ENCODE measurements at places on chromosomes 1 and 21.

DNA sequence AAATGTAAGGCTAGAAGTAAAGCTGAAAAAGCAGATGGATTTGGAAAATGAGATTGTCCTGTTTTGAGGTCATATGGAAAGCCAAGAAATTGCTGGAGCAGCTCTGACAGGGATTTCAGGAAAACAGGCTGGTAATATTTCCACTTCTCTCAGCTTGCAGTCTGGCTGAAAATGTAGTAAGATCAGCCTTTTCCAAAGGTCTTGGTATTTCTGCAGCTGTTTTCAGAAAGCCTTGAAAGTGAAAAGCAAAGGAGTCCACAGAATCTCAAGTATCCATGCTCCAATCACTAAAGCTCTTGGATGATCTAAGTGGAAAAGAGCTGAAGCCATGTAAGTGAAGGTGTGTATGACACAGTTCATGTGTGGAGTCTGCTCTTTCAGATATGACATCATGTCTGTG, 41.6 kb upstream of the APOBEC4 start:
- no peak for DNase-seq

DNA sequence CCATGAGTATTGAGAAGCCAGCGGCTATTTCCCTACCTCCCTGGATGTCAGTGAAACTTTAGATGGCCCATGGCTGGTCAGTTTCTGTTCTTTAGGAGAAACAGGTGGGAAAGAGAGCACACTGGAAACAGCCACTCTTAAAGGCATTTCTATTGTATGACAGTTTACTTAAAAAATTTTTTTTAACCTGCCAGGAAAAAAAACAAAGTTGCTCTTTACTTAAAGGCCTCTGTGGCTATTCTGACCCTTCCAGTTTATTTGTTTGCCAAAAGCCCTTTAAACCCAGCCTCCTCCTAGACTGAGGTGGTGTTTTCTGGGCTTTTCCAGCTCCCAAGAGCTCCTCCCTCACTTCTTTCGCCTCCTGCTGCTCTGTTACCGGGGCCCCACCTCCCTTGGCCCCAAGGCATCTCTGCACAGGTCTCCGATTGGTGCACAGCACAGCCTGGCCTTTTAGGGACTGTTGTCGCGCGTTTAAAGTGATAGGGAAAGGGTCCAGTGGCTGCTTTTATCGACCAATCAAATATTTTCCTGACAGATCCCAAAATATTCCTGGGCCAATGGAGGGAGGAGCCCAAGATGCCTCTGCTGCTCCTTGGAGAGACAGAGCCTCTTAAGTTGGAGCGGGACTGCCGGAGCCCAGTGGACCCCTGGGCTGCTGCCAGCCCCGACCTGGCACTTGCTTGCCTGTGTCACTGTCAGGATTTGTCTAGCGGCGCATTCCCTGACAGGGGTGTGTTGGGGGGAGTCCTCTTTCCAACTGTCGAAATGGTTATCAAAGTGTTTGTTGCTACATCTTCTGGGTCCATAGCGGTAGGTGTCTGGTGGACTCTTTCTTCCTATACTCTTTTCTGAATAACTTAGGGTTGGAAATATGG, at the start of gene SH3BGR:
Gene SH3BGR, plus strand, starts transcription at position 639 of the 875 bp plus-strand sequence. Its CDS starts 127 bp downstream, at position 766.
- DNase-seq, result no peak

DNA sequence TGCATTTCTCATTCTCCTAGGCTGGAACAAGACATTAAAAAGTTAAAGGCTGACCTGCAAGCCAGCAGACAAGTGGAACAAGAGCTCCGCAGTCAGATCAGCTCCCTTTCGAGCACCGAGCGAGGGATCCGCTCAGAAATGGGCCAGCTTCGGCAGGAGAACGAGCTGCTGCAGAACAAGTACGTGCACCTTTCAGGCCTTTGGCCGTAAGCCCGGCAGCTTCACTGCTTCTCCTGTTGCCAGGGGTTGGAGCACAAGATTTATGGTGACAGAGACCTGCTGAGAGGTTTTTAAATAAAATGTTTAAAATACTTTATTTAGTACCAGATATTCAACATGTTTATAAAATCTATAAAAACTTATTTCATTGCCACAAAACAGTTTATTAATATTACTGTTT, 53.4 kb downstream of the MACO1 start:
- no peak for DNase-seq

- DNase-seq, result peak; percentile 95
These were observed at the start of gene DSTYK for GRCh38 chr1:205211169-205211838. TSS of gene DSTYK (minus strand) at chr1:205211702. CDS start at chr1:205211535, 167 bp downstream.

DNA sequence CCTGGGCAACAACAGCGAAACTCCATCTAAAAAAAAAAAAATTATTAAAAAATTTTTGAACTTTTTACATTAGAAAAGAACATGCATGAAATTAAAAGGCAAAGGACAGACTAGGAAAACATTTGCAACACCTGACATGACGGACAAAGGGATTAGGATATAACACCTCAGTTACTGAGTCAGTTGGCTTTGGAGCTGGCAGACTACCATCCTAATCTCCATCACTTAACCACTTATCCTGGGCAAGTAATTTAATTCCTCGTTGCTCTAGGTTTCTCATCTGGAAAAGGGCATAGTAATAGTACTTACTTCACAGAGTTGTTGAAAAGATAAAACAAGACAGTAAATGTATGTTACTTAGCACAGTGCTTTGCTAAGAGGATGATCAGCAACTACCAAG, 11.9 kb downstream of the HECTD3 start:
- no peak for DNase-seq

GRCh38 chr1:202794051-202794740, 14.0 kb downstream of the KDM5B start:
- no peak for DNase-seq

DNA sequence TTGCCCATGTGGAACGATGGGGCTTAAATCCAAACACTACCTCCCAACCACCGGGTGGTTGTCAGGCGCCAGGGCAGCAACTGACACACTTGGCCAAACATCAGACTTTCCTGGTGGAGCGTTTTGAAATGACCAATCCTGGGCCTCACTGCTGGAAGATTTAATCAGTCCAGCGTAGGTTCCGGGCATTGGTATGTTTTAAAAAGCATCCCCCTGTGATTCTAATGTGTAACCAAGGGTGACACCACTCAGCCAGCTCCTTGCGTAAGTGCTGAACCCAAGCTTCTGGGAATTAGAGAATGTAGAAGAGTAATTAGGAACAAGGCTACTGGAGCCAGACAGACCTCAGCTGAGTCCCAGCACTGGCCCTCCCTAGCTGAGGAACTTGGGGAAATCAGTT, 44.8 kb upstream of the KAZN start:
- DNase-seq, result no peak

DNA sequence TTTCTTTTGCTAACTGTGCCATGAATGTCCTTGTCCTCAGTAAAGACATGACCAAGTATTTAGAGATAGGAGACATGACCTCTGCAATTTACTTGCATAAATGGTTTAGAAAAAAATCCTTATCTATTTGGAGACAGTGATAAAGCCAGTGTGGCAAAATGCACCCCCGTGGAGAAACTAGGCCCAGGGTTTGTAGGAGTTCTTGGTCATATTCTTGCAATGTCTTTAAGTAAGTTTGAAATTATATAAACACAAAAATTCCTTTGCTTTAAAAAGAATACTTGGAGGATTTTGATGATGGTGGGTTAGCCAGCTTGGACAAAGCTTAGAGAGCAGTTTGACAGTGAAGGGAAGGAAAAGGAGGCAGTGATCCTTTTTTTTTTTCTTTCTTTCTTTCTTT, 101.9 kb upstream of the SLC45A1 start:
- DNase-seq, result no peak

- no peak for DNase-seq
These were observed 2.0 kb downstream of the LORICRIN start for GRCh38 chr1:153261281-153262069.

GRCh38 chr21:35529171-35529863, 480.2 kb upstream of the RUNX1 start:
- DNase-seq, result no peak

- DNase-seq, result peak; percentile 46
These were observed 15.9 kb downstream of the WNT3A start for GRCh38 chr1:228022571-228023293.

GRCh38 chr1:220420726-220421125, 107.2 kb upstream of the MARK1 start:
- no peak for DNase-seq

DNA sequence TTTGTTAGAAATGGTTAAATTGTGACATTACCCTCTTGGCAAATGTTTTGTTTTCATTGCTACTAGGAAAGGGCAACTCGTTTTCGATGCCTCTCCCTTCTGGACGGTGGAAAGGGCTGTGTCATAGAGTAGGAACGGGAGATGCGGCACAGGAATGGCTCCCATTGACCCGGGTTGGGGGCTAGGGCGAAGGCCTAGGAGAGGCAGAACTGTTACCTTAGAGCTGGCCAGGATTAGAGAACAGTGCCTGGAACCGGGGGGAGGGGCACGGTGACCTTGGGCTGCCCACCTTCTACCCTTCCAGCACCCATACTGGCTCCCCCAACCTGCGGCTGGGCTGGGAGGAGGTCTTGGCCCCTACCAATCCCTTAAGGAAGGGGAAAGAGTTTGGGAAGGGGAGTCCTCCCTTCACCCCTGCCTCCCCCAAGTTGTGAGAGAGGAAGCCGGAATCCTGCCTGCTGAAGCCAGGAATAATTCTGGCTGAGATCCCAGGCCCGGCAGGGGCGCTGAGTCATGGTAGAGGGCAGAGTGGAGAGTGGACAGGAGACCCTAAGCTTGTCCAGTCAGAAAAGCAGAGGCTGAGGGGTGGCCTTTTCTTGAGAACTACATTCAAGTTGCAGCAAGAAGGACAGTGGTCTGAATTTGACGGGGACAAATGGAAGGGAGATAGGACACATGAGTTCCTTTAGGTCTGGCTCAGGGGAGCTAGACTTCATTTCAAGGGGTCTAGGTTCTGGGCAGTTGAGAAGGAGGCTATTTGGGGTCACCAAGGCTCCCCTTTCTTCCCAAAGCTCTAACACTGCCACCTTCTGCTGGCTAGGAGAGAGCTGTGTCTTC, 8.2 kb downstream of the LMNA start:
- peak; percentile 88 for DNase-seq

- peak; percentile 50 for DNase-seq
These were observed 82.9 kb downstream of the GALNT2 start for GRCh38 chr1:230149751-230150584.

DNA sequence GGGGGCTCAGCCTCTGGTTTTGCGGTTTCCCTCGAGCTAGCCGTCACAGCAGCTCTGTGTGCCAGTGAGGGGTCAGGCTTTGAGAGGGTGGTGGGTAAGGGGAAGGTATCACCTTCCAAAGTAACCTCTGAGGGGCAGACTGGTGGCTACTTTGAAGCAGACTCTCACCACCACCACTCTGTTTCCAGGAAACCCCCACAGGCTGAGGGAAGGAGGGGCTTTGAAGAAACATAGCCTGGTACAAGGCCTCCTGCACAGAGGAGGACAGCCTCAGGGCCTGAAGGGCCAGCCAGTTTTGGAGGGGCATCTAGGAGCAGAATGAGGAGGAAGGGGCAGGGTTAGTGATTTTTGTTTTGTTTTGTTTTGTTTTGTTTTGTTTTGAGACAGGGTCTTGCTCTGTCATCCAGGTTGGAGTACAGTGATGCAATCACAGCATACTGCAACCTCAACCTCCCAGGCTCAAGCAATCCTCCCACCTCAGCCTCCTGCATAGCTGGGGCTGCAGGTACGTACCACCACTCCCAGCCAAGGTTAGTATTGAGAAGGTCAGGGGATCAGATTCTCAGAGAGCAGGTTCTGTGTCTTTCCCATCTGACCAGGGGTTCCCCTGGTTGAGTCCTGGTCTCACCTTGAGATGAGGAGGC, 17.2 kb upstream of the ZNF683 start:
- peak; percentile 6 for DNase-seq

GRCh38 chr1:65309304-65310077, at the start of gene DNAJC6:
TSS of gene DNAJC6 (plus strand) at chr1:65309543. CDS start at chr1:65309746, 203 bp downstream.
- peak; percentile 79 for DNase-seq

DNA sequence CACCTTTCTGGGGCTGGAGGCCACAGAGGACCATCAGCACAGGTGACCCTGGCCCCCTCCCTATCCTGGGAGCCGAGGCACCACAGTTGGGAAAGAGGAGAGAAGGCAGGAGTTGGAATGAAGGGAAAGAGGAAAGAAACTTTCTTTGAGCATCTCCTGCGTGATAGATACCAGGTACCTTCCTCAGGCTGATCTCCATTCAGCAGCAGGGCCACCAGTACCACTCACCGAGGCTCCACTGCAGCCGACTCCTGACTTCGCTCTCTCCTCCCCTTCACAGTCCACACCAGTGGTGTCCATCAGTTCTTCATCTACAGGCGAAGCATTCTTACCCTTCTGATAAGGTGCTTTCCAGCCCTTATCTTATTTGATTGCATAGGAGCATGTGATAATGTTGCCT, 55.3 kb downstream of the LGR6 start:
- no peak for DNase-seq

DNA sequence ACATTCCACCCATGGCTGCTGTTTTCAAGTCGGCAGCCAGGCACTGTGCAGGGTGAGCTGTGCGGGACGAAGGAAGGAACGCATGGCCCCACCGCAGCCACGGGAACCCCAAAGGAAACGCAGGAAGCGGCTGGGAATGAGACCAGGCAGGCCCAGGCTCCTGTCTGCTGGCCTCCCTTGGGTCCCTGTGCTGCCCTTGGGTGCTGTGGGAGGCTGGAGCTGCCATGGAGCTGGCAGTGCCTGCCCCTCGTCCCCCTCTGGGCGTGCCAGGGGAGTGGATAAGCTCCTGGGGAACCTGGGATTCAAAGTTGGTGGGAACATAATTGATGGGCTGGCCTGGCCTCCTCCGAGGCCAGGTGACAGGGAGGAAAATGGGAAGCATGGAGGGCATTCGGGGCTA, 5.3 kb upstream of the KRTAP10-4 start:
- DNase-seq, result no peak

GRCh38 chr1:82388679-82389078, 587.9 kb downstream of the ADGRL2 start:
- no peak for DNase-seq

DNA sequence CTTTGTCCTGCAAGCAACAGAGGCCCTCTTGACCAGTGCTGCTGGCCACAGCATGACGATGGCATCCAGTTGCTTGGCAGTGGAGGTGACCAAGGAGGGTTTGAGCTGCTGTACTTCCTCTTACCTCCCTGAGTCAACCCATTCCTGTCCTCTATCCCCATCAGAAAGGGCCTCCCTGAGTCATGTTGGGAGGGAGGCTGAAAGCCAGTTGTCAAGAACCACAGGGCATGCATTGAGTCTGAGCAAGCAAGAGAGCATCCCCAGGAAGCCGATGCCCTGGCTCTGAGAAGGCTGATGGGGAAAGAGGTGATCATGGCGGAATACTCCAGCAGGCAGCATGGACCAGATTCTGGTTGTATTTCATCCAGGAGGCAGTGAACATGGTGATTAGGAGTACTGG, 69.6 kb downstream of the LACTBL1 start:
- DNase-seq, result no peak

GRCh38 chr1:198253259-198253658, 96.5 kb downstream of the NEK7 start:
- no peak for DNase-seq

DNA sequence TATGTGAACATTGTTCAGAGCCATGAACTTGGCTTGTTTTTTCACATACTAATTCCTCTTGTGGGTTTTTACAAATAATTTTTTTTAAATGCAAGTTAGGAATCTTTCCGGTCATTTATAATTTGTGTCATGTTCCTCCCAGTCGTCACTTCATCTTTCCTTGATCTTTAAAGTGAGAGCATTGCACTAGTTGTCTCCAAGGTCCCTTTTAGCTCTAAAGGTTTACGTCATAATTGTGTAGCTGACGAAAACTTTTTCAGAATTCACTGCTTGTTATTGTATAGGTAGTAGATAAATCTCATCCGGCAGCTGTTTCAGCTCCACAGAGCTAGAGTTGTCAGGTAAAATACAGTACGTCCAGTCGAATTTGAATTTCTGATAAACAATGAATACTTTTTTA, 33.6 kb downstream of the SOAT1 start:
- no peak for DNase-seq

All from sciatic nerve (tissue), 2 donors.